Upper lobe of right lung (tissue), 1 donor: ENCODE measurements at places on chromosomes 11 and 22. TPM values are rescaled to one million over a fixed set of nuclear protein-coding genes. Genes with fewer than 3 reads are reported as not detected.

- no peak for DNase-seq
Observed at GRCh38 chr22:22450343-22450839, 58.2 kb downstream of the ZNF280B start.

DNA sequence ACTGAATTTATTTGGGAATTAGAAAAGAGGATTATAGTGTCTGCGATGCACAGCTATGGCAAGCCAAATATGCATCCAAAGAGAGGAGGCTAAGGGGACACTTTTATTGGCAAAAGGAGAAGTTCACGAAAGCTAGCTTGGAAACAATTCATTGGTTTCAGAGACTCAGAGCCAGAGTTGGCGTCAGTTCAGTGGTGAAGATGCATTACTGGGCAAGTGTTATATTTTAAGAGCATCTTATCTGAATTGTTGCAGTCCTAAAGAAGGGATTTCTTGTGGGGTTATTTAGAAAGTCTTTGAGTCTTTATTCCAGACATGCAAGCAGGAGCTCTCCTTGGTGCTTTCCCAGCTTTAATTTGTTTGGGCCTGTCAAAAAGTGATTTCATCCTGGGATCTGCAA is 15.0 kb downstream of the CLDN5 start:
- DNase-seq = no peak

DNA sequence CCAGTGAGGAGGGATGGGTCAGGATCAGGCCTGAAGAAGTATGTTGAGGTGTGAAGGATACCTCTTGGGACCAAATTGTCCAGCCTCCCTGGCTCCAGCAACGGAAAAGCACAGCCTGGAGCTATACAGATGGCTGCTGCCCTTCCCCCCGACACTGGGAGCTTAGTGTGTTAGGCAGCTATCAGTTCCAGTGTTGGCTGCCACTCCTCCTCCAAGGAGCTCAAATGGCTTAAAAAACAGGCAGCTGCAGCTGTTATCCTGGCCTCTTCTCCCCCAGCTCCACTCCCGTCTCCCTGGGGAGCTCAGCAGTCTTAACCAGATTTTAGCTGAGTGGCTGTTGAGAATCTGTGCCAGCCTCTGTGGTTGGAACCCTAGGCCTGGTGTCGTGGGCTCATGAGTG is 225.0 kb downstream of the JRKL start:
- no peak for DNase-seq

DNA sequence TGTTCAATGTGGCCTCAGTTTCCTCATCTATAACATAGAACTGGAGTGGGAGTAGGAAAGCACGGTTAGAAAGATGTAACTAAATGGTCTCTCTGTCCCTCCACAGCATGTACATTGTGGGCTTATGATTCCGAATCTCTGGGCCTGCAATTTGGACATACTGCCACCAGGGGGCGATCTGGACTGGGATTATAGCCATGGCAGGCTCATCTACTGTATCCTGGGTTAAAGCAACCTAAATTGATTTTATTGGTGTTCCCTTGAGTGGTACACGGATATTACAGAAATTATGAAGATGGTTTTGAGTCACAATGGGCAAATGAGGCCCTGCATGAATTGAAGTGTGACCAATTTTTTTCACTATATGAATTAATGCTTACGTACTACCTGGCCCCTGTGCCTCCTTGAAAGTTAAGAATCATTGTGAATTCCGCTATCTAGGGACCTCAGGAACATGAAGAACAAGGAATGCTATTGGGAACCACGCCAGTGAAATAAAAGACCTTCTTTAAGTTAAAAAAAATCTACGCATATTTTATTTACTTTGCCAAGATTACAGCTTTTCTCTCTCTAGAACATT is 32.9 kb downstream of the TST start:
- DNase-seq = no peak

CCDC73 gene
- total RNA-seq = not detected

DNA sequence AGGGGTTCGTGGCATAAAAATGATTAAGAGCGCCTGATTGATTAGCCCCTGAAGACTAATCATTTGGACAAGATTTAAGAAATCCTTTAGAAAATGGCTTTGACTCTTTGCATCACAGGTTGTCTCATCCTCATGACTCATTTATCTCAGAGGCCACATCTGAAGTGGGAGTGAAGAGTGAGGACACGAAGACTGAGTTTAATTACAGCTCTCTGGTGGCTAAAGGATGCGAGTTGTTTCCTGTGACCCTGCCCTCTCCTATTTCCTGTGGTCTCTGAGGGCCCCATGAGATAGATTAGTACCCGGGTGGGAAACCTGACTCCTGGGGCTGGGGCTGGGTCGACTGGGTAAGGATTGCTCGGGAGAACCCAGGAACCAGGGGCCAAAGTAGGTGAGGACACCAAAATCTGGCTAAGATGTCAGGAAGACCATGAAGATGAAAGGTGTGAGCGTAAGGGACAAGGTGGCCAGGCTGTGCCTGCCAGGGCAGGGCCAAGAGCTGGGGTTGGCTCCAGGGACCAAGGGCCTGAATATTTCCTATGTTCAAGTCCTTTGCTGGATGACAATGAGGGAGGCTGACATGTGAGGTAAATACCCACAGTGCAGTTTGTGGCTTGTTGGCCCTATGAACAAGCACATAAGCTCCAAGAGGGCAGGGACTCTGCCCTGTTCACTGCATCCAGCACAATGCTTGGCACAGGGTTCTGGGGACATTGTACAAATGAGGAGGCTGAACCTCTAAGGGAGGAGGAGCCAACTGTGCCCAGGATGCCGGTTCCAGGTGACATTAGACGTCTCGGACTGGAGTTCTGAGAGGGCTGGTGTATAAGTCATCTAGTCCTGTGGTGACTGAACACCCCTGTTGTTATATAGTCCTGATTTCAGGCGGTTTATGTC is 3.6 kb downstream of the OTOG start:
- DNase-seq = no peak

- DNase-seq = no peak
Observed at GRCh38 chr22:30447656-30448055, 22.1 kb downstream of the MTFP1 start.

SLC25A18 gene
- total RNA-seq = 1.2 TPM

HEPACAM gene
- 0.14 TPM for total RNA-seq
